Stimulated activated CD8-positive, alpha-beta memory T cell treated with anti-CD3 and anti-CD28 coated beads, Interleukin-2, amount 100 ng/mL, for 48 hours (primary cell): ENCODE measurements at places on chromosomes 11 and 22.

DNA sequence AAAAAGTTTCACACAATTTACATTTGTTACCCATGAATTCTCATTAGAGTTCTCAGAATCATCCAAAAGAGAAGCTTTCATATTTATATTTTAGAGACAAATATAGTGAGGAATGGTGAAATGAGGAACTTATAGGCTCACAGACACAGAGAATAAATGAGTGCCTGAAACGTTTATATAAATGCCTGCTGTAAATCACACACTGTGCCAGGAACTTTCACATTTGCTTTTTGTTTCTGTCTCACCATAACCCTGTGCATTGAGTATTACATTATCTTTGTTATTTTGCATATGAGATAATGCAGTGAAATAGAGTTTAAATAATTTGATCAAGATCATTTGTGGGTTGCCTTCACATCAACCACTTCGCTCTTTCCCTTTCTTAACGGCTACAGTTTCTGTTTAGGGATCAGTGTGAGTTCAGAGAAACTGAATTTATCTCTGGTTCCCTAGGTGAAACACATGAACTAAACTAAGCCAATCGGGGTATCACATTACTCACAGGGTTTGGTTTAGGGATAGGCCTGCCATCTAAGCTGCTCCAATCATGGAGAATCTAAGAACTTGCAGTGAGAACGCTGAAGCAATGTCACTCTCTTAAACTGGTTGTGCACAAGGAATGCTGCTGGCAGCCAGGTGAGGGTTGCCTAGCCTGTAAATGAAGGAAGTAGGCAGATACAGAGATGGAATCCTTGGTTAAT is 1339.2 kb upstream of the TENM4 start:
- DNase-seq = no peak

DNA sequence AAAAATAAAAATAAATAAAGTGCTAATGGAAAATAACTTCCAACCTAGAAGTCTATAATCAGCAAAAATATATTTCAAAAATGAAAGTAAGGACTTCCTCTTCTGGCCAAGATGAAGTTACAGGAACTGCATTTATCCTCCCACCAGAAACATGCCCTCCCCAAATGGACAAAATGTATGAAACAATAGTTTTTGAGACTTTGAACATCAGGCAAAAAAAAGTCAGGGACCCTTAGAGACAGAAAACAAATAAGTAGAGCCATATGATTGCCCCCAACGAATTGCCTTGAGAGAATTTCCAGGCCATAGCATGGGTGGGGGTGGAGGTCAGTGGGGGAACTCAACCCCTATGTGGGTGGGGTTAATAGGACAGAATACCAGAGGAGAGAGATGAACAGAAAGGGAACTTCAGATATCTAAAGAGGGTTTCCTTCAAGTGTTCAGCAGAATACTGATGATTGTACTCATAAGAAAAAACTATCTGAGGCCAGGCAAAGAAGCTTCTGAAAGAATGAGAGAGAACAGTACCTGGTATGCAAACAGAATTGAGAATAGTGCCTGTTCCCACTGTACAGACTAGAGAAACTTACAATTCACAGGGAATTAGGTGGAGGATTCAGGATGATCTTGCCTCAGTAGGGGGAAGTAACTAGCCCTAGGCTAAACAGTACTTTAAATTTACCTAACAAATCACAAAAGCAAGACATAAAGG is 26.6 kb upstream of the IL10RA start:
- DNase-seq = no peak

DNA sequence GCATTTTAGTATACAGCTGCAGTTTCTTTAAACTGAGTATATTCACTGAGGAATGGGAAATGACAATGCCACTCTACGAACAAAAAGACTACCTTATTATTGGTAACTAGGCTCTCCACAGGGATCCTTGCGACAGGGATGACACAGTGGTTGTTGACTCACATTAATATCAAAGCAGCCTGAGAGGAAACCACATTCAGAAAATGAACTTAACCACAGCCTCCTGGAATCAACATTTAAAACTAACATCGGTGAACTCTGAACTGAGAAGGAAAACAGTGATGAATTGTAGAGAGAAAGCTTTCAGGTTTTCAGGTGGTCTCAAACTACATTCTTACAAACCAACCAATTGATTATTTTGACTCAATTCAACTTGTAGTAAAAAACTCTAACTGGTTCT is 90.3 kb upstream of the MTMR2 start:
- DNase-seq = no peak

DNA sequence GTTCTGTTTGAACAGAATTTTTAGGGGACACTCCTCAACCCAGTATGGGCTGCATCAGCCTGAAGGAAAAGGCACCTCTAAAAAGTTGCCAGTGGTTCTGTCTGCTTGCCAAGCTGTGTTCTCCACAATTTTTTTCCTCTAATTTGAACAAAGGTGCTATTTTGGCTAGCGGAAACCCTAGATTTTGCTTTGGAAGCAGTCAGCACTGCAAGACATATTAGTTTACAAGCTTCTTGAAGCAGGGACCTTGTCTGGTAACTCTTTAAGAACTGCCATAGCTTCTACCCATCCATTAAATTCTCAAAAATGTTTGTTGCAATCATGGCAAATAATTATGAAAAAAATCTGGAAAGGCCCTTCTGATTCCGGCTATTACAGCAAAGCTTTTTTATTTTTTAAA is 75.6 kb upstream of the HEPHL1 start:
- DNase-seq = no peak

GRCh38 chr11:96508861-96509260 is 119.0 kb downstream of the JRKL start:
- DNase-seq = no peak

DNA sequence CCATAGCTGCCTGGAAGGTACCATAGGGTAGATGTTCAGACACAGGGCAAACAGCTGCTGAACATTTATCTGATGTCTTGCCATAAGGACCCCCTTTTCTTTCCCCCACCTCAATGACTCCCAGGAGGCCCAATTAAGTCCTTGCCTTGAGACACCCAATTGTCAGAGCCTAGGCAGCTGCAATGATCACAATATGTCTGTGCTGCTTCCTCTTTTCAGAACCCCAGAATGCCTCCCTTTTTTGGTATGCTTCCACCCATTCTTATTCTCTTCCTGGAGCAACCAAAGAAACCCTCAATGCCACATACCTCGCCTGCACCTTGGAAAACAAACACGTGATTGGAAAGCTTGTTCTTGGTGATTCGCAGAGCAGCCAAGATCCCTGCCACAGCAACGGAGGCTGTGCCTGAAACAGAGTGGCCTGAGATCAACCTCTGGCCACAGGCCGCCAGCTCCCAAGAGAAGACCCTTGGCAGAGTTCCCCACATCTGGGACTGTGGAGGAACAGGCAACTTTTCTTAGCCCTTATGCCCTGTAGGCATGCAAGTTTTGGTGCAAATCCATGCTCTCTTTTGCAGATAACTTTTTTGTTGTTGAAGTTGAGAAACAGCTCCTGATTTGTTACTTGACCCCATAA is 75.4 kb downstream of the CCDC81 start:
- DNase-seq = no peak

DNA sequence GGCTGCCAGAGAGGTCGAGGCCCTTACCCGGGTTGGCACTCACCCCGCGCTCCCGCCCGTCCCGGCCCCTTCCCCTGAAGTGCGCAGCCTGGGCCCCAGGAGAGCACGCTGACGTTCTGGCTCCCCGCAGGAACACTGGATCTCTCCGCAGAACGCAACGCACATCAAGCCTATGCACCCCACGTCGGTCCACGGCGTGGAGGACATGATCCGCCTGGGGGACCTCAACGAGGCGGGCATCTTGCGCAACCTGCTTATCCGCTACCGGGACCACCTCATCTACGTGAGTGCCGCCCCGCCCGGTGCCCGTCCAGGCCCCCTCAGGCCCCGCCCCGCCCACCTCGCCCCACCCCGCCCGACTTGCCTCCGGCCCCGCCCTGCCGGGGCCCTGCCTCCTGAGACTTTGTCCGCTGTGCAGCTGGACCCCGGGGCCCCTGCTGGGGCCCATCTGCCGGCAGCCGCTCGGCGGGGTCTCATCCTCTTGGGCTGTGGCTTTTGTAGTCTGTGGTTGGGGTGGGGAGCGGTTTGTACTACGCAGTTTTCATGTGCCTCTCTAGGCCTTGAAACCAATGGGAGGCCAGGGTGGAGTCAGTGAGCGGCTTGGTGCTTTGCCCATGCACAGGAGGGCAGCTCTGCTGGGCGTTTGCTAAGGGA is 19.7 kb downstream of the MYO7A start:
- no peak for DNase-seq

DNA sequence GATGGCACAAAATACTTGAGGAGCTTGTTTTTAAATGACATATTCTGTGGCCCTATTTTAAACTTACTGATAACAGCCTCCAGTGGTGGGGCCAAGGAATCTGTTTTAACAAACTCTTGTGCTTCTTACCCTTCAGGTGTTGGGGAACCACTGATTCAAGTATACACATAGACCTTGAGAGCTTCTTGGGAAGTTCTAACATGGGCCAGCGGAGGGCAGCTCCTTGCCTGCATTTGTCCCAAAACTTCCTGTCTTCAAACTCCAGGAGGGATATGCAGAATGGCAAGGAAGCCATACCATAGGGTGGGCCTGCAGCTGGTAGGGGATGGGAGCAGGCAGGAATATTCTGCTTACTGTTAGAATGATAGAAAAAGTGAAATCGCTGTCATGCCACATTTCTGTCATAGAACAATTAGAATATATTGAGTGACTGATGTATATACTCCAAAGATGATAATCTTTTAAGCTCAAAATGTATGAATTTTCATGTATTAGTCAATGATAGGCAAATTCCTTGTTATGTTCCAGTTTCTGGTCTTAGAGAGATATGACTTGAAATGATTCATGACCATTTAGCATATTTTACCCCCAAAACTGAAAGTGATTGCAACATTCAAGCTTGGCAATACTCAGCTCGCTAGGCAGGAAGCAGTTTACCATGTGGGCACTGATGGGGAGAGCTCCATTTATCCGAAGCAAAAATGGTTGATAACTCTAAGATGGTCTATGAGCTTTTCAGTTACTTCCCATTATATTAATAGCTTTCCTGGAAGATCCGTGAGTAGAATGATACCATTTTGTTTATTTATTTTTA is 9.2 kb downstream of the EXT2 start:
- DNase-seq = no peak

- no peak for DNase-seq
Measured at GRCh38 chr22:29782061-29782845, 15.1 kb downstream of the UQCR10 start.

GRCh38 chr11:47955061-47955755 is 25.2 kb upstream of the PTPRJ start:
- DNase-seq = no peak

GRCh38 chr11:20626279-20626678 is 26.9 kb downstream of the SLC6A5 start:
- DNase-seq = no peak

GRCh38 chr11:5608808-5609207 is 12.4 kb downstream of the TRIM6 start:
- no peak for DNase-seq

DNA sequence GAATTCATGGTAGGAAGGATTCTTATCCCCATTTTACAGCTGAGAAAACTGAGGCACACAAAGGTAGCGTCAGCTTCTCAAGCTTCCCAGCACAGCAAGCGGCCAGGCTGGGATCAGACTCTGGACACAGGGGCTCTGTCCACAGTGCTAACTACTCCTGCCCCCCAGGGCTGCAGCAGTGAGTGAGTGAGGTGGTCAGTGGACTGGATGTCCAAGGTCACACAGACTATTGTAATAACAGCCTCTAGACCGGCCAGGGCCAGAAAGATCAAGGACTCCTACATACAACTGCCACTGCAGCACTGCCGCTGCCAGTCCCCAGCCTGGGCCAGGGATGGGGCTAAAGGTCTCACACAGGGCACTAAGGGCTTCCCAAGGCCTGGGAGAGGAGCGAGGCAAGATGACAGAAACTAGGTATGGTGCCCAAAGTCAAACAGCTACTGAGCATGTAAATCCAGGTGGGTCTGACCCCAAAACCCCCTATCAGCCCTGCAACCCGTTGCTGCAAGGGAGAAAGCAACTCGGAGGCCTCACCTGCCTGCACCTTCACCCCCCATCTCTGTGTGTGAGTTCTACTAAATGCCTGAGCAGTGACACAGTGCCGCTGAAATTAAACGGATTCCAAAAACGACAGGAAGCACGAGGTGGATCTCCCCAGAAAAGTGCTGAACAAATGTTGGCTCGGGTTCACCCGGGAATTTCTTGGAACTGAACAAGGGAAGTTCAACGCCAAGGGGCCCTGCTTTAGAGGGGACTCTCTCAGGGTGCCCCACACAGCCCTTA is 161.8 kb upstream of the GRK3 start:
- no peak for DNase-seq

DNA sequence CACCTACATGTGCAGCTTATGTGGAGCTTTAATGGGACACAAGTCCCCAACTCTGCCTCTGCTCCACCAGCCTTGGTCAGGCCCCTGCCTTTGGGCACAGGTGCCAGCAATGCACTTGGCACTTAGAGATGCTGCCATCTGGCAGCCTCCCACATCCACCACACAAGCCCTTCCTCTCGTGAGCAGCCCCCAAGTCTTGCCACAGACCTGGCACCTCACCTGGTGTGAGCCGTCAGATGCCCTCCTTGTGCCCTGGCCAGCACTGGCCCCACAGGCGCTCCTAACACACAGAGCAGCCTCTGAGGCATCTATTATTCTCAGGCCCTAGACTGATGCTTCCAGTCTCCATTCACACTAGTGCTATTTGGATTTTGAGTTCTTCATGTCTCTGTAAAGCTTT is 24.5 kb upstream of the SERPIND1 start:
- no peak for DNase-seq

- DNase-seq = no peak
Measured at GRCh38 chr22:44438481-44439131, 59.4 kb downstream of the RTL6 start.

GRCh38 chr22:16967453-16968217 is 40.4 kb downstream of the GAB4 start:
- no peak for DNase-seq

DNA sequence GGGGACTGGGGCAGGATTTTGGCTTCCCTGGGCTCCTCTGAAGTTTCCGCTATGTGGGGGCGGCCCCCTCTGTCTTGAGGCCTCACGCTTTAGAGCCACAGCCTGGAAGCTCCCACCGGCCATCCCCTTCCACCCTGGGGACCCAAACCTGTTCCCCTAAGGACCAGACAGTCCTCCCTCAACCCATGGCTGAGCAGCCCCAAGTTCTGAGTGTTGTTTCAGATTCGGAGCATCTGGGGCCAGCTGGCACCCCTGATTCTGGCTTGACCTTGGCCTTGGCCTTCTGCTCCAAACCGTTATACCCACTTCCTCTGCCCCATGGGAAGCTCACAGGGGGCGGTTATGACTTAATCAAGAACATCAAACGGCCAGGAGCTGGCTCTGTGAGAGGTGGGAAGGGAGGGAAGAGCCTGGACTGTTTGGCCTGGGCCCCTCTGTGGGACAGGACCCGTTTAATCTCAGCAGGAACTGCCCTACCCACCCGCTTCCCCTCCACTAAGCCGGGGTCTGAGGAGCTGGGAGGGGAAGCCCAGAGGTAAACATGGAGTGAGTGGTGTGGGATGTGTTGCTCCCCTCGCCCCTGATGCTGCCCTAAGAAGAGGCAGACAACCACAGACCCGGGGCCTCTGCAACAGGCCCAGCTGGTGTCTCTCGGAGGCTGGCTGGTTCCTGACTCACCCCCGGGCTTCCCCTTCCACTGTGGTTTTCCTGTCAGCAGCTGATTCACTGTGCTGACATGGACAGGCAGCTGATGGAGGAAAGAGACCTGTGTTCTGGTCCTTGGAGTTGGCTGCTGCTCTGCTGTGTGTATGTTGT is 3.4 kb downstream of the CD82 start:
- peak; percentile 80 for DNase-seq

- no peak for DNase-seq
Measured at GRCh38 chr22:21051831-21052400, 6.2 kb downstream of the LRRC74B start.

GRCh38 chr11:125174057-125174456 is 9.5 kb downstream of the PKNOX2 start:
- DNase-seq = no peak

- no peak for DNase-seq
Measured at GRCh38 chr22:32042924-32043323, at the start of gene SLC5A1. SLC5A1 (plus strand) TSS chr22:32043261; CDS start chr22:32043282, 21 bp downstream.
